Left renal cortex interstitium (tissue), 4 donors: ENCODE measurements at places on chromosomes 5 and 9. TPM values are rescaled to one million over a fixed set of nuclear protein-coding genes. Genes with fewer than 3 reads are reported as not detected.

DNA sequence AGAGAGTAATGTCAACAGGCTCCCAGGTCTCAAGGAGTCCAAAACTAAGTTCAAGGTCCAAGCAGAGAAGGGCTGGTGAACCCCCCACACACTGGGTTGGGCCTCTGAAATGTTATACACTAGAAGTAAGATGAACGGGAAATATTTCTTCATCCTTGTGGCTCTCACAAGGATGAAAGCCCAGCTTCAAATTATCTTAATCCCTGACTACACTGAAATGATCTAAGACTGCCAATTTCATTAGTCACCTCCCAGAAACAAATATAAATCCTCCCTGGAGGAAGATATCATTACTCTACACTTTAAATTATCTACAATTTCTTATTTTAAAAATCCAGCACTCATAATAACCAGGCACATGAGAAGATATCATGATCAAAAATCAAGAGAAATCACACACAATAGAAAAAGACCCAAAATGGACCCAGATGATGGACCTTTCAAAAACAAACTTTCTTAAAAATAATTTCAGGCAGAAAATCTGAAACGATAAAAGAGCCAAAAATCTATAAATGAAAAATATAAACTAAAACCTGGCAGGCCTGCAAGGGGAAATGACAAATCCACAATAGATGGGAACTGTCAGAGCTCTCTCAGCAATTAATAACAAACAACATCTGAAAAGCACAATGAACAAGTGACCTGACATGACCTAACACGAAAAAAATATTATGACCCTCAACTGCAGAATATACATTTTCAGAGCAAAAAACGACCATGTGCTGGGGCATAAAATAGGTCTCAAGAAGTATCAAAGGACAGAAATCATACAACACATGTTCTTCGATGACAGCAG lies 117.4 kb downstream of the GPR21 start:
- no peak for DNase-seq

DNA sequence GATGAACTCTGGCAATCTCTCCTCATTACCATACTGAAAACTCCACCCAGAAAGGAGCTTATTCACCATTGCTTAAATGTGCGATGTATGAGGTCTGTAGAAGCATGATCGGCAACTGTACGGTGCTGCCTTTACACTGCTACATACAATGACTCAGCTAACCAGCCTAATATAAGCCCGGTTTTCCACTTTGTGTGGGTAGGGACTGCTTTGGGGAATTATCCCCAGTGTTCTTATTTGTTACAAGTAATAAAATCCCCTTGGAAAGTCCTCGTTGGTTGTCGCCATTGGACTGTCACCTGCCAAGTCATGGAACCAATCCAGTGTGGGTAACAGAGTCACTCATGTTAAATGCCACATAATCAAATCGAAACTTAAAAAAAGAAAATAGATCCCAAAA lies 23.5 kb upstream of the TENT2 start:
- DNase-seq: no peak

The PCDHA12 gene
- 0.14 TPM for polyA plus RNA-seq

DNA sequence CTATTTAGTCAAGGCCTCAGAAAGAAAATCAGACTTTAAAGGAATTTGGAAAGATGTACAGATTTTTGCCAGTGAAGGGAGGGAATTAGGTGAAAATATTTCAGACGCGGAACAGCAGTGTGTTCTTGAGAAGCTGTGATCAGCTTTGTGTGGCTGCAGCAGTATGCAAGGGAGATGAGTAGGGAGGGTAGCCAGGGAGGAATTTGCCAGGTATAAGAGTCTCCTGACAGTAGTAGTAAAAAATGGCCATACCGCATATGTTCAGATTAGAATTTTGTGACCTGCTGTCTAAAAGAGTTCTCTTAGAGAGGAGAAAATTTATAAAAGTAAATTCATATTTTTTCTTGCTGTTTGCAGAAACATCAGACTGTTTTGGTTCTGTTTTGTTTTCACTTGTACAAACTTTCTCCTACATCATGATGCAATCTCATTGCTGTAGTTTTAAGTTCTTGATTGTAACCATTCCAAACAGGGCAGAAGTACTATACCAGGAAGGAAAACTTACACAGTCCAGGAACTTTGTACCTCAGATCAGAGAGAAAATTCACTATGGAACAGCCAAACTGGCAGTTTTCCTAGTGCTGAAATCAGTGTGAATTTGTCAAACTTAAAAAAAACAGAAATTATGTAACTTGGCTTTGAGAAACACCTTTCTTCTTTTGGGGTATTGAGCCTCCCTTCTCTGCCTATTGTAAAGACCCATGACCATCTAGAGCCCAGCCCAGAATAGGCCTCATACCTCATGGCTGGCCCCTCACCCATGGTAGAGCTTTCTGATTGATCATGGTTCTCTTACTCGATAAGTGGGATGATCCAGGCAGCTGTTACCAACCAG lies 78.4 kb upstream of the NR3C1 start:
- DNase-seq: no peak

- no peak for DNase-seq
These were observed 220.7 kb downstream of the CACNA1B start for GRCh38 chr9:138098116-138098907.

GRCh38 chr5:173324115-173325001 lies 3.9 kb downstream of the STC2 start:
- no peak for DNase-seq

The PCDHGA7 gene
- 2.0 TPM for polyA plus RNA-seq

DNA sequence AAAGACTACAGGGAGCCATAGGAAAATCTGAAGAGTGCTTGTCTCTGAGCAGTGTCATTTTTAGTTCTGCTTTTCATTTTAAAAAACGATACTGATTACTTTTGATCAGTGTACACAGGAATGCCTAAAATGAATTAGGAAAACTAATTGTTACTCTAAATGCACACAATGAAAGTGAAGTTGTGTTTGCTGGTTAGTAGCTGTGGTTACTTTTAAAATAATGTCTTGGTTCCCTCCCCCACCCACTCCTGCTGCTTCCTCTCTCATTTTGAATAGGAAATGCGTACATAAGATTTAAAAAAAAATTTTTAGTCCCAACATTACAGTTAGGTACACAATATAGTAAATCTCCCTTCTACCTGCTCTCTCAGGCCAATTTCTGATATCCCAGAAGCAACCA lies 47.5 kb upstream of the PLPP1 start:
- DNase-seq: no peak

DNA sequence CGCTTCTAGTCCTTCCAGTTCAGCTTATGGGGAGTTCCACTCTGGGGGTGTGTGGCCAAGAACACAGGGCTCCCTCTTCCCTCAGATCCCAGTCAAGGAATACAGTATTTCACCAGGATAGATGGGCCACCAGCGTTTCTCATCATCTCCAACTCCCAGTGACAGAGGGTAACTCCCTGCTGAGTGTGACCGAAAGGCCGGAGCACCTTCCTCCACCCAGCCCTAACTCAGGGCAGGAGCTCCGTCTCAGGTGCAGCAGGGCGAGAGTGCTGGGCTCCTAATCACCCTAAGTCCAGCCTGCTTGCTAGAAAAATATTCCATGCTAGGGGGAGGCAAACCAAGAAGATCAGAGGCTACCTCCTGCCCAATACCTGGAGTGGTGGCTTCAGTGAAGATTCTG lies 102.6 kb downstream of the ADAMTS2 start:
- DNase-seq: no peak

DNA sequence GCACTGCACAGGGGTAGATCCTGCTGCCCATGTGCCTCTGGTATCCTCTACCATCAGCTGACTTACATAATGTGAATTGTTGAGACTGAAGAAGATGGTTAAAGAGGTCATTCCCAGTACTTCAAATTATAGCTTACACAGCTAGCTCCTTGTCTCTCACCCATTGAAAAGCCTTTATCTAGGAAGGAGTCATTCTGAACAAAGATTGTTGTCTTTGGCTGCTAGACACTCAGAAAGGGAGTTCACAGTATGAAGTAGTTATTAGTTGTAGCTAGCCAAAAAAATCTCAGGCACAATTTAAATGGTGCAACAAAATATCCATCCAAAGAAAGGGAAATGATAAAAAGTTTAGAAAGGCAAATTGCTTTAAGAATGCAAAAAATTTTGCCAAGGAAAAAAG lies 102.0 kb upstream of the NREP start:
- DNase-seq: no peak

GRCh38 chr5:138334867-138335447 lies 3.1 kb upstream of the FAM53C start:
- no peak for DNase-seq

- no peak for DNase-seq
These were observed 82.5 kb upstream of the UBTD2 start for GRCh38 chr5:172365948-172366608.

DNA sequence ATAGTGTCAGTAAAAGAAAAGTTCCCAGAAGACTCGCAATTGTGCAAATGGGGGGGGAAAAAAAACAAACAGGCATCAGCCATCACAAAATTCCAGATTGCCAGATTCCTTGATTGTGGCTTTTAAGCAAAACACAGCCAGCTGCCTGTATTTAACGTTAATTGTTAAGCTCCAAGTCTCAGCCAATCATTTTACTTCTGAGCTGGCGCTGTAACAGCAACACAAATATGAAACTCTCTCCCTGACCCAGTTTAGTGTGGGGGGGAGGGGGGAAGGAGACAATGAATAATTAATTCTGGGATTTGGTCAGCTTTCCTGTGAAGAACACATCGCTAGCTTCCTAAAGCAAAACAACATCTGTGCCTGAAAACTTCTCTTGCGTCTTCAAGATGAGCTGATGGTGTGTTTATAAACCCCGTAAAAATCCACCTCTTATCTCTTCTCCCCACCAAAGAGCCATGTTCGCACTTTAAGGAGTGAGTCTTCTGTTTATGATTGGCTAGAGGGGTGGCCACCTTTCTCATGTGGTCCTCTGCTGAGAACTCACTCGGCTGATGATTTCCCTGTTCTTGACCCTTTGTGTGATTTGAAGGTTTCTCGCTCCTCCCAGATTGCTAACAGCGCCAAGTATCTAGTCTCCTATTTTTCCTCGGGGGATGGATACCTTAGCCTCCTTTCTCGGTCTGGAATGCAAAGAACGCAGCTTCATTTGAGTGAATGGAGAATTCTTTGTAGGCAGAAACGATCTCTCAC lies 160.2 kb upstream of the DAPK1 start:
- DNase-seq: no peak

- DNase-seq: no peak
These were observed 124.6 kb downstream of the ARHGAP26 start for GRCh38 chr5:142894749-142895148.

GRCh38 chr9:97660847-97661246 lies 27.2 kb downstream of the NCBP1 start:
- no peak for DNase-seq
